ENCODE measurements at places on chromosomes 12 and 14. TPM values are rescaled to one million over a fixed set of nuclear protein-coding genes. Genes with fewer than 3 reads are reported as not detected.

Gene TEX22
- polyA plus RNA-seq, result 1.5 TPM

Gene HOTAIR
- polyA plus RNA-seq, result 0.52 TPM

Gene HOXC10
- polyA plus RNA-seq, result 49.7 TPM

Gene SYNE3
- 0.54 TPM for polyA plus RNA-seq

Gene TNFAIP2
- 42.9 TPM for polyA plus RNA-seq

Gene CCDC196
- polyA plus RNA-seq, result not detected

Gene TSPAN31
- polyA plus RNA-seq, result 60.1 TPM

Gene TPH2
- polyA plus RNA-seq, result not detected

Gene SSTR1
- 1.3 TPM for polyA plus RNA-seq

Gene SLC25A3
- 684 TPM for polyA plus RNA-seq

Gene EPYC
- not detected for polyA plus RNA-seq

Gene RTL1
- not detected for polyA plus RNA-seq

Gene OR4E2
- polyA plus RNA-seq, result not detected

Gene DCN
- polyA plus RNA-seq, result 239 TPM

Gene IL31
- not detected for polyA plus RNA-seq

Gene TCTN1
- 71.2 TPM for polyA plus RNA-seq

Gene DNAJC22
- polyA plus RNA-seq, result 15.1 TPM

Gene TMPRSS12
- polyA plus RNA-seq, result not detected

Gene KRT7
- 173 TPM for polyA plus RNA-seq

Gene DLGAP5
- not detected for polyA plus RNA-seq

Gene OVCH1
- not detected for polyA plus RNA-seq

Gene LRRIQ1
- polyA plus RNA-seq, result 2.4 TPM

Gene EID3
- polyA plus RNA-seq, result 0.90 TPM

Gene CAPZA3
- 0.88 TPM for polyA plus RNA-seq

Gene KLRB1
- polyA plus RNA-seq, result 0.73 TPM

All from kidney (tissue), 22 donors.